ENCODE measurements at places on chromosomes 5 and 9. TPM values are rescaled to one million over a fixed set of nuclear protein-coding genes. Genes with fewer than 3 reads are reported as not detected.
A peak's percentile ranks its signal among the peaks of the same experiment; 100 is the strongest.

SPINK6 gene
- polyA plus RNA-seq: not detected

SLC28A3 gene
- 0.28 TPM for polyA plus RNA-seq

SPINK13 gene
- polyA plus RNA-seq: not detected

LEAP2 gene
- 0.50 TPM for polyA plus RNA-seq

ZNF454 gene
- polyA plus RNA-seq: not detected

FGD3 gene
- 57.0 TPM for polyA plus RNA-seq

PCDHA12 gene
- not detected for polyA plus RNA-seq

GRCh38 chr5:1795506-1795905, 4.1 kb downstream of the MRPL36 start:
- DNase-seq: no peak
- H3K4me1 ChIP-seq: peaks cover 61% of the 10 kb centered on the region
- H3K4me3 ChIP-seq: no peak overlapping the region
- no peaks in the 10 kb centered on the region for H3K36me3 ChIP-seq
- H3K27ac ChIP-seq: peak overlapping the region; percentile 33

- DNase-seq: no peak
- H3K4me1 ChIP-seq: no peaks in the 10 kb centered on the region
- no peak overlapping the region for H3K4me3 ChIP-seq
- no peaks in the 10 kb centered on the region for H3K36me3 ChIP-seq
- peaks cover 15% of the 10 kb centered on the region for H3K27me3 ChIP-seq
- H3K27ac ChIP-seq: no peak overlapping the region
These were observed 20.1 kb upstream of the FCN2 start for GRCh38 chr9:134860510-134860909.

- H3K27me3 ChIP-seq: peaks cover 21% of the 10 kb centered on the region
- no peaks in the 10 kb centered on the region for H3K36me3 ChIP-seq
- peak overlapping the region; percentile 87 for H3K27ac ChIP-seq
- H3K4me3 ChIP-seq: peak overlapping the region; percentile 76
These were observed 8.9 kb downstream of the CDC42SE2 start for GRCh38 chr5:131272724-131273123.

DNA sequence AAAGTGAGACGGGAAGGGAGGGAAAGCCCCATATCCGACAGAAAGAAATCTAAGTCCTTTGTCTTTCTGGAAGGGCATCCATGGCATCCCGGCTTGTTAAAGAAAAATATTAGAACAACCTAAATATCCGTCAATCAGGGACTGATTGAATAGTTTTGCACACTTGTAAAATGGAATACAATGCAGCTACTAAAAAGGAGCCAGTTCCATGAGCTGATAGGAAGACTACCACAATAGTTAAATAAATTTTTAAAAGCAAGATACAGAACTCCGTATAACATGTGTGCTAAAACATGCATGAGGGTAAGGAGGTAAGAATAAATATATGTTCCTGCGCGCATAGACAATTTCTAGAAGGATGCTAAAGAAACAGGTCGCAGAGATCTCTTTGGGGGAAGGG, 12.8 kb upstream of the GNPDA1 start:
- peak overlapping the region; percentile 98 for H3K27ac ChIP-seq
- H3K4me1 ChIP-seq: peaks cover 14% of the 10 kb centered on the region
- no peaks in the 10 kb centered on the region for H3K36me3 ChIP-seq
- peak overlapping the region; percentile 99 for H3K4me3 ChIP-seq
- no peak for DNase-seq

DNA sequence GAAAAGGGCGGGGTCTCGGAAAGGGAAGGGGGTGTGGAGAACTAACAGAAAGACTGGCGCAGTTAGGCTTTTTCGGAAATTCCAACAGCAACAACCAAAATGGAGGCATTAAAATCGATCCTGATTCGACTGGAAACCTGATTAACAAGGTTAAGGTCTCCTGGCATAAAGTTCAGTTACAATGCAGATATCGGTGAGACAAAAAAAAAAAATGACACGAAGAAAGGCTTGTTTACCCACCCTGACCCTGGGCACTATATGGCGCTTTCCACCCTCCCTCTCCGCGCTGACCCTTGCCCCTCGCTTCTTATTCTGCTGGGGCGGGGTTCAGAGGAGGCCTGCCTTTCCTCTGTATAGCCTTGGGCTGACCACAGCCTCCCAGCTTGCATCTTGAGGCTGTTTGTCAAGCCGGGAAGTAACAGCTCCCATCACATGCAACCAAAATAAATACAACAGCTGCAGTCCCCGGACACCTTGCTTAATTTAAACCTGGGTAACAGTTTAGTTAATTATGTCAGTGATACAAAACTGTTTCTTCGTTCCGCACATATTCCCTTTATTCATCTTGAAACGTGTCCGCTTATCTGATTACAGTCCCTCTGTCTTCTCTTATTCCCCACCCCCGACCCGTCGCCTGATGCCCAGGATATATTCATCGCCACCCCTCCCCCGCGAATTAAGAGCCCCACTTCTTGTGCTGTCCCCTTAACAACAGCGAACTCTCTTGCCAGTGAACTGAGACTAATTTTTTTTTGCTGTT, 795 bp upstream of the PJA2 start:
- peaks cover 66% of the 10 kb centered on the region for H3K4me1 ChIP-seq
- no peak for DNase-seq
- peaks cover 3% of the 10 kb centered on the region for H3K36me3 ChIP-seq
- peak overlapping the region; percentile 95 for H3K4me3 ChIP-seq
- H3K27me3 ChIP-seq: peaks cover 25% of the 10 kb centered on the region

- H3K36me3 ChIP-seq: peaks cover 7% of the 10 kb centered on the region
- peaks cover 9% of the 10 kb centered on the region for H3K27me3 ChIP-seq
- H3K4me1 ChIP-seq: peaks cover 20% of the 10 kb centered on the region
- H3K4me3 ChIP-seq: peak overlapping the region; percentile 98
- H3K27ac ChIP-seq: peak overlapping the region; percentile 64
- no peak for DNase-seq
These were observed 330 bp downstream of the TBC1D2 start for GRCh38 chr9:98255061-98255577.

- peaks cover 2% of the 10 kb centered on the region for H3K27me3 ChIP-seq
- DNase-seq: no peak
- no peak overlapping the region for H3K4me3 ChIP-seq
- no peaks in the 10 kb centered on the region for H3K36me3 ChIP-seq
- H3K27ac ChIP-seq: no peak overlapping the region
These were observed 74.0 kb downstream of the CHSY3 start for GRCh38 chr5:129978270-129978669.

GRCh38 chr5:35331956-35332950, 102.0 kb upstream of the PRLR start:
- DNase-seq: no peak
- no peak overlapping the region for H3K27ac ChIP-seq
- H3K4me1 ChIP-seq: no peaks in the 10 kb centered on the region
- H3K27me3 ChIP-seq: peaks cover 3% of the 10 kb centered on the region
- no peaks in the 10 kb centered on the region for H3K36me3 ChIP-seq

- H3K4me1 ChIP-seq: no peaks in the 10 kb centered on the region
- H3K4me3 ChIP-seq: no peak overlapping the region
- no peak overlapping the region for H3K27ac ChIP-seq
- DNase-seq: no peak
- H3K36me3 ChIP-seq: no peaks in the 10 kb centered on the region
These were observed 84.9 kb downstream of the ISL1 start for GRCh38 chr5:51468196-51468595.

DNA sequence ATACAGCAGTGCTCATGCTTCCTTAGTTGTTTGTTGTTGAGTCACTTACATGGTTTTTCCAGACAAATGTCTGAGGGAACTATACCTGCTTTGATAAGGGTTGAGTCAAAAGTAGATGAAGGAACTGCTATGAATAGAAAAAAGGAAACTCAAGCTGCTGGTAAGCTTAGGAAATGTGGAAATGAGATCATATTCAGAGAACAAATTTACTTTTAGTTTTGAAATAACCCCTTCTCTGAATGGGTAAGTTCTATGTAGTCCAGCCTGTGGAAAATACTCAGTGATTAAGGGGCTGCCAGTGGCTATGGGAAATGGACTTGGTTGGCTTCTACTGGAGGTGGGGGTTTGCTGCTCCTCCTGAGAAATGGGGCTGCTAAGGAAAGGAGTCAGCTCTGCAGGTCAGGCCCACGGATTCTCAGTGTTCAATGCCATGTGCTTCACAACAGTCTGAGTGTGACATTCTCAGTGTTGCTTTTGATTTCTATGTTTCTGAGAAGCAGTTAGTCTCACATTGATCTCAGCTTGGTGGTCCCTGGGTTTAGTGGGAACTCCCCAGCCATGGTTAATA, 47.7 kb upstream of the GLRX start:
- peaks cover 14% of the 10 kb centered on the region for H3K27me3 ChIP-seq
- H3K4me1 ChIP-seq: peaks cover 30% of the 10 kb centered on the region
- H3K36me3 ChIP-seq: no peaks in the 10 kb centered on the region
- peak overlapping the region; percentile 47 for H3K4me3 ChIP-seq

- no peaks in the 10 kb centered on the region for H3K4me1 ChIP-seq
- H3K4me3 ChIP-seq: no peak overlapping the region
- H3K27me3 ChIP-seq: no peaks in the 10 kb centered on the region
- no peak for DNase-seq
These were observed 250.4 kb upstream of the ST8SIA4 start for GRCh38 chr5:101153526-101153925.

GRCh38 chr5:125756456-125756855, 666.8 kb upstream of the GRAMD2B start:
- no peaks in the 10 kb centered on the region for H3K36me3 ChIP-seq
- DNase-seq: no peak
- H3K4me1 ChIP-seq: no peaks in the 10 kb centered on the region
- H3K4me3 ChIP-seq: no peak overlapping the region
- H3K27ac ChIP-seq: no peak overlapping the region

- no peak overlapping the region for H3K27ac ChIP-seq
- H3K36me3 ChIP-seq: peaks cover 3% of the 10 kb centered on the region
- H3K4me1 ChIP-seq: no peaks in the 10 kb centered on the region
- H3K27me3 ChIP-seq: peaks cover 8% of the 10 kb centered on the region
These were observed 5.7 kb downstream of the EDIL3 start for GRCh38 chr5:84378961-84379360.

GRCh38 chr5:178182158-178182876, 4.9 kb downstream of the GMCL2 start:
- H3K27ac ChIP-seq: no peak overlapping the region
- H3K36me3 ChIP-seq: no peaks in the 10 kb centered on the region
- H3K4me1 ChIP-seq: no peaks in the 10 kb centered on the region
- H3K27me3 ChIP-seq: peaks cover 16% of the 10 kb centered on the region
- no peak for DNase-seq

- H3K4me1 ChIP-seq: peaks cover 13% of the 10 kb centered on the region
- H3K4me3 ChIP-seq: no peak overlapping the region
- H3K27me3 ChIP-seq: peaks cover 4% of the 10 kb centered on the region
- H3K27ac ChIP-seq: no peak overlapping the region
These were observed 81.8 kb downstream of the SEMA6A start for GRCh38 chr5:116492776-116493175.

- no peak overlapping the region for H3K4me3 ChIP-seq
- DNase-seq: no peak
- H3K36me3 ChIP-seq: peaks cover 4% of the 10 kb centered on the region
- no peak overlapping the region for H3K27ac ChIP-seq
These were observed 3.9 kb upstream of the ZCCHC9 start for GRCh38 chr5:81297531-81297930.

All from immature natural killer cell (primary cell).